ENCODE measurements at places on chromosomes 1 and 21. TPM values are rescaled to one million over a fixed set of nuclear protein-coding genes. Genes with fewer than 3 reads are reported as not detected.

Gene AMY2A
- total RNA-seq = not detected

Gene CR1L
- not detected for total RNA-seq

Gene C1orf185
- not detected for total RNA-seq

Gene CLDN8
- total RNA-seq = 0.88 TPM

Gene LCE3D
- not detected for total RNA-seq

Gene MR1
- total RNA-seq = 21.7 TPM

Gene HES3
- total RNA-seq = 0.78 TPM

Gene MFAP2
- total RNA-seq = 53.1 TPM

Gene APOBEC4
- total RNA-seq = not detected

Gene MX2
- total RNA-seq = 0.35 TPM

Gene SPRR3
- 324 TPM for total RNA-seq

Gene OR2T2
- not detected for total RNA-seq

Gene EDARADD
- 6.8 TPM for total RNA-seq

Gene MRPL9
- 91.5 TPM for total RNA-seq

Gene GUCA2A
- total RNA-seq = not detected

Gene ERICH3
- total RNA-seq = not detected

Gene SLC5A9
- not detected for total RNA-seq

Gene HCRTR1
- not detected for total RNA-seq

Gene LRRC71
- total RNA-seq = not detected

Gene ACKR1
- not detected for total RNA-seq

Gene C1orf232
- not detected for total RNA-seq

Gene WNT4
- 5.8 TPM for total RNA-seq

Gene PBX1
- 4.6 TPM for total RNA-seq

Gene C1orf94
- not detected for total RNA-seq

Gene SETD4
- total RNA-seq = 8.8 TPM

Gene PADI1
- total RNA-seq = 7.9 TPM

Gene SPATA21
- total RNA-seq = not detected

Gene OR2T34
- total RNA-seq = not detected

Gene S100A8
- 1,254 TPM for total RNA-seq

Gene NPR1
- not detected for total RNA-seq

Gene OPRD1
- not detected for total RNA-seq

Gene BTBD19
- 0.84 TPM for total RNA-seq

Gene FAM151A
- not detected for total RNA-seq

Gene ATP6V1G3
- not detected for total RNA-seq

Gene LIPI
- not detected for total RNA-seq

Gene CYP4B1
- 3.3 TPM for total RNA-seq

Gene OTUD7B
- total RNA-seq = 9.5 TPM

Gene ELAVL4
- total RNA-seq = not detected

Measured in airway epithelial cell (primary cell).